ENCODE measurements at places on chromosomes 2 and 18.
A peak's percentile ranks its signal among the peaks of the same experiment; 100 is the strongest.

DNA sequence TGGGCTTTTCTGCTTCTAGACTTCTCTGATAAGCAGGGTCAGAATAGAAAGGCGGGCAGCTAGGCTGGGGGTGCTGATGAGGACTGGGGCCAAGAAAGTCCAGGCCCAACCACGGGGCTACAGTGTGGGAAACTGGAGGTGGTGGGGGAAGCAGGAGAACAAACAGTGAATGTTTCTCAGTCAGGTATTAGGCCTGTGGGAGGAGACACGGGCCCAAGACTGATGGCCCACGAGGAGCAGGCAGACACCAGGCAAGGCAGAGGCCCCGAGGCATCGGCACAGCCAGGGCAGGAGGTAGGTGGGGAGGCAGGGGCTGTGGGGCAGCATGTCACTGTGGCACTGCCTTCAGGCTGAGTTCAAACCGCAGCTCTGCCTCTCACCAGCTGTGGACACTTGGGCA, 40.7 kb downstream of the KCNIP3 start:
- DNase-seq = no peak

DNA sequence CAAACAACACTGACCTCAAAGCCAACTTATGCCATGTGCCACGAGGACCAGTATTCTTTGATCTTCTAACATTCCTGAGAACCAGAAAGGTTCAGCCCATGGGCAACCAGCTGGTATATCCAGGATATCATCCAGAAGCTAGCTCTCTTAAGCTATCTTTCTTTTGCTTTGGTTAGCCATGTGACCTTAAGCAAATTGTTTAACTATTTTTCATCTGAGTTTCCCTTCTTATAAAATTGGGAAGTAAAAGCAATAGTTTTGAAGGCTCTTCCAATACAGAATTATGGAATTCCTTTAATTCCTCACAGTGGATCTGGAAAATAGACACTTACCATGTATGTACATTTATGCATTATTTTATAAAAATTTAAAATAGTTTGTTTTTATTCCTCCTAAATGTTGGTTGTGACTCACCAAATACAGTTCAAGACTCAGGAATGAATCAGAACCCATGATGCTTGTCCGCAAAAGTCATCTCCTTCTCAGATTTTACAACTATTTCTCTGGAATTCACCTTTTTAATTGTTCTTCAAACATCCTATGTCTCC, 435.7 kb downstream of the ZEB2 start:
- DNase-seq = no peak

- DNase-seq = no peak
Measured at GRCh38 chr18:26543373-26543772, 5.0 kb downstream of the KCTD1 start.

DNA sequence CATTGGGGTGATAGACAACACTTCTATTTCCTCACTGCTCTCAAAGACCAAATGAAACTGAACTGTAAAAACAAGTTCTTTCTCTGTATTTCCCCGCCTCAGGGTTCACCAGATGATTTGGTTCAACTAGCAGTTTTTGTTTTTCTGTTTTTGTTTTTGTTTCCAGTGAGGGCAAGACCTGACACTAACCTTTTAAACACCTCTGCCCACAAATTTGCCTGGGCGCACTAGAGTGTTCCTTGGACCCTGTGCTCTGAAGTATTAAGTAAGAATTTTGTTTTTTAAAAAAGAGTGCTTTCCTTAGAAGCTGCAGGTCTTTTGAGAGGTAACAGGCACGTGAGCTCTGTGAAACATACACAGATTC, 92.9 kb downstream of the DYSF start:
- DNase-seq = no peak

GRCh38 chr2:67709835-67710234, 312.7 kb downstream of the ETAA1 start:
- no peak for DNase-seq

GRCh38 chr18:51537487-51537886, 340.0 kb upstream of the MEX3C start:
- DNase-seq = peak; percentile 8

DNA sequence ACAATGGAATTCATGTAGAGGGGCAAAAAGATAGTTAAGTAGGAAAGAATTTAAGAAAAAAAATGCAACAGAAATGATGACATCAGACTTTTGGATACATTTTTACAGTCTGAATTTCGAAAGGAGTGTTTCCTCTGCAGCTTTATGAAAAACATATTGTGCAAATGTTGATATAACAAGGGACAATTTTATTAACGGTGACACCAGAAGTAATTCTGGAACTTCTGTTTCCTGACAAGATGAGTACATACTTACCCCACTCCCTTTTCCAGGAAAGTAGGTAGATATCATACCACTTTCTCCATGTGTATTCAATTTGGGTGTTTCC, 369.6 kb downstream of the FBXO15 start:
- DNase-seq = no peak

DNA sequence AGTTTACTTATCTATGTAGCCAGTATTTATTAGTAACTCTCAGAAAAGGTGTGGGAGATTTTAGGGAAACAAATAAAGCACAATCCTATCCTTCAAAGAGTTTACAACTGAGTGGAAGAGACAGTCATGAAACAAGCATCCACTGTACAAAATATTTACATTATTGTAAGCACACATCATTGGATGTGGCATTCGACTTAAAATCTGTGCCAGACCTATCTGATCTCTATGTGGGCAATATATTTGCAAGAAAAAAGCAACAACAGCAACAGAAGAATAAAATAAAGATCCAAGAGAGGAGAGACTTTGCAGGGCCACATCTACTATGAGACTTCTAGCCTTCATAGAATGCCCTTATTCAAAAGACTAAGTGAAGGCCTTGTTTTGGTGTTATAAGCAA, 882.1 kb upstream of the PIK3C3 start:
- no peak for DNase-seq

DNA sequence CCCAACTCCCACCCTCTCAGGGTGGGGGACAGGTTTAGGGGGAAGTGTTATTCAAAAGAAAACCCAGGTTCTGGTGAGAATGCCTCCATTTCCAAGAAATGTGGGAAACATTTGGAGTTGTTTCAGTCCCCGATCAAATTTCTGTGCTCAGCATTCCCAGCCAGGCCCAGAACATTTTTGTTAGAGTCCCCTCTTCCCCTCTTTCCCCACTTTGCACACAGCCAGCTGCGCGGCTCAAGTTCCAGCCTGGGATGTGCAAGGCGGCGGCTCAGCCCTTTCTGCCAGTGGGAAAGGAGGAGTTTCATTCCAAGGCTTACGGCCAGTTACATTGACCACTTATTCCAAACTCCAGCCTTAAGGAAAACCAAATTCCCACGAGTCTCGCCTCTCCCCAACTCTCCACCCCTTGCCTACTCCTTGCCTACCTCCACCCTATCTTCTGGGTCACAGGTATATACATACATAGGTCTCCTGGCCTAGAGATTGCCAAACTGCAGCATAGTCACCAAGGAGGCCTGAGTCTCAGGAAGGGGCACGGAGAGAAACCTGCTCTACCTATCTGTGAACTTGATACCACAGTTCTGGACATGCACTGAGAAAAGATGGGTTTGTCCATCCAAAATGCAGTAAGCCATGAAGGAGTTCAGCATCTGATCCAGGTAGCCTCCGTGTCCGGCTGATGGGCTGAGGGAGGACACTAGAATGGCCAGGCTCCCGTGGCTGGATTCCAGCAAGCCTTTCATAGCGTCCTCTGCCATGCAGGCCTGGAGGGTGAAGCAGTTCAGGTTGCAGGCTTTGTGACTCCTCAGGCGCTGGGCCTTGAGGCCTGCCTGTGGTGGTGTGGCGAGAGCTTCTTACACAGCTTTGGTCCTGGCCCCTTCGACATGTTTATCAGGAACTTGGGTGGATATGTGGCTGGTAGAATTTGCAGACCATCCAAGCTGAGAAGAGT, 154.5 kb downstream of the ZFP36L2 start:
- no peak for DNase-seq

DNA sequence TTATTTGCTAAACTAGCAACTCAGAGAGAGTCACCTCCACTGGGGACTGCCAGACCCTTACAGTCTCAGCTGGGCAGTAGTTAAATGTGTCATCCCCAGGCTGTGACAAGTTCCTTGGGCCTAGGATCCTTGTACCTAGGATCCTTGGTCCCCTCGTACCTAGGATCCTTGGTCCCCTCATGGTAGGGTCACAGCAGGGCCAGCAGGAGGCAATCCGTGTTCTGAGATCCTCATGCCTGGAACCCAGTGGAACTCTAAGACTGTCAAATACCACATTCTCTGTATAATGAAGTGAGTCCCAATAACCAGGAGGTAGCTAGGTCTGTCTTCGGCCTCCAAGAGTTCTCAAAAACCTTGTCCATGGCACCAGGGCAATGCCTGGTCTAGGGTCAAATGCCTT, 60.8 kb downstream of the LYPD6B start:
- no peak for DNase-seq

- no peak for DNase-seq
Measured at GRCh38 chr2:200416878-200417277, 93.0 kb downstream of the KCTD18 start.

GRCh38 chr2:105324732-105325131, 4.8 kb downstream of the TGFBRAP1 start:
- DNase-seq = no peak

- DNase-seq = no peak
Measured at GRCh38 chr2:170723446-170723958, 8.4 kb downstream of the SP5 start.

Data from NCI-H1436 (cell line).